GM12892 (cell line): ENCODE measurements at places on chromosomes 2 and 18.

- no peak for DNase-seq
Observed at GRCh38 chr2:20080839-20081415, 29.5 kb upstream of the LAPTM4A start.

GRCh38 chr18:26503382-26503781 lies 45.0 kb downstream of the KCTD1 start:
- no peak for DNase-seq

DNA sequence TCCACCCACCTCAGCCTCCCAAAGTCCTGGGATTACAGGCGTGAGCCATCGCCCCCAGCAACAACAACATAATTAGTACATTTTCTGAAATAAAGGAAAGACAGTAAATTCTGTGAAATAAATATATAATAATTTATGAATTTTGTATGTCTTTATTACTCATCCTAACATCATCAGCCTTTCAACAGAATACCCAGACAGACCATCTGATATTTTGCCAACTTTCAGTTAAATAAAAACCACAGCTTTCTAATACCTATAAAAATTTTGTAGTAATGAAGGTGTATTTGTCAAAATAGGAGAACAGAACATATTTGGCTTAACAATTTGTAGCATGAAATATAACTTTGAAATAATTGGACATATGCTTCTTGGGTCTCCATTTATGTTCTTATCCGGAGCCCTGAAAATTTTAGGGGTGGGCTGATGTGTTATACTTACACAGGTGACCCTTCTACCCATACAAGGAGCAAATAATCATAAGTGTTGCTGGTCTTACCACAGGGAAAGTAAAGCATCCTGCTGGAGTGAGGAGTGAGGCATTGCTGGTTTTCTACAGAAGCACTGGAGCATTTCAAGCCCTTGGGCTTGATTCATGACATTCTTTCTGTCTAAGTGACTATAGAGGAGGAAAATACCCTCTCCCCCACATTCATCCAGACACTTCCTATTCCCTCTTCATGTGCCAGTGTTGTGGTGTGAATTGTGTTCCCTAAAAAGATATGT lies 99.3 kb downstream of the SPOPL start:
- DNase-seq: no peak

- no peak for DNase-seq
Observed at GRCh38 chr2:31505111-31505510, 75.6 kb downstream of the SRD5A2 start.

GRCh38 chr2:178522950-178523595 lies 42.8 kb downstream of the PLEKHA3 start:
- DNase-seq: peak; percentile 47

DNA sequence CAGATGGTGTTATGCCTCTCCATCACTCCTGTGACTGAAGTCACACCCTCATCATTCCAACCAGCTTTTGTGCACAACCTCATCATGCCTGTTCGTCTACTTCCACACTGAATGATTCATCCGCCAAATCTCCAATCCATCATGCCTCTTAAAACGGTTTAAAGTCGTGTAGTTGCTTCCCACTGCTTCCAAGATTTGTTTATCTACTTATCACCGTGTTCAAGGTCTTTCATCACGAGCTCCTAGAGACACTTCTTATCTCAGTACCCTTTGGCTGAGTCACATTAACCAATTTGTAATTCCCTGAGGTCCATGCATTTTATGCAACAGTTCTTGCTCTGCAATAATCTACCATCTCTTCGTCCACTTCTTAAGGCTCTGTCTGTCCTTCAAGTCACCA lies 592.3 kb upstream of the ID2 start:
- no peak for DNase-seq

DNA sequence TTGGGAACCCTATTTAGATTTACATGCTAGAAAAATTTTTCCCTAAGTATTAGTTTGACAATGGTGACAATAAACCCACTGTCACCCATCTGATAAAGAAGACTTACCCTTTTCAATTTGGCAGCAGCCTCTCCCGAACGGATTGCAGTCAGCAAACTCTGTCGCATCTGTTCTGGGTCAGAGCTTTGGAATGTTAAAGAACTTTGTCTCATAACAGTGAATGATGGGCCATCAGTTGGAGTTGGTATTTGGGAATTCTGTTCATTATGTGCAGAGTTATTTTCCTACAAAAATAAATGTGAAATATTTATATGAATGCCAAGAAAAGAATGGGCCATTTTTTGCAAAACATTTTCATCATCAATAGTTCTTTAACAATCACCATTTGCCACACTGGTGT lies 70.8 kb upstream of the GRB14 start:
- DNase-seq: no peak

- DNase-seq: no peak
Observed at GRCh38 chr2:114714313-114714712, 271.9 kb downstream of the DPP10 start.

DNA sequence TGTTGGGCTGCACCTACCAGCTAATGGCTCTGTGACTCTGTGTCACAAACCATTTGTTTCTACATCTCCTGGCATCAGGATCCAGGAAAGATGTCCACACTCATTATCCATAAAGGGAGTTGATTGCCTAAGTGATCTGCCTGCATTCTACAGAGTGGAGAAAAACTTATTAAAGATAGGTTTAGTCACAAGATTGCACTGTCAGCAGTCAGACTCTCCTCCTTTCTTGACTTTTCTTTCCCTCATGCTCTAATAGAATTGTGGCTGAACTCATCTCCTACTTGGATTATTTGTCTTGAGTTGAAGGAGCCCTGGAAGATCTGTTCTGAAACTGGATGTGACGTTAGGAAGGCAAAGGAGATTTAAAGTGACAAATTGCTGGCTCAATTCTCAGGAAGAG lies 152.7 kb downstream of the SLC8A1 start:
- no peak for DNase-seq

DNA sequence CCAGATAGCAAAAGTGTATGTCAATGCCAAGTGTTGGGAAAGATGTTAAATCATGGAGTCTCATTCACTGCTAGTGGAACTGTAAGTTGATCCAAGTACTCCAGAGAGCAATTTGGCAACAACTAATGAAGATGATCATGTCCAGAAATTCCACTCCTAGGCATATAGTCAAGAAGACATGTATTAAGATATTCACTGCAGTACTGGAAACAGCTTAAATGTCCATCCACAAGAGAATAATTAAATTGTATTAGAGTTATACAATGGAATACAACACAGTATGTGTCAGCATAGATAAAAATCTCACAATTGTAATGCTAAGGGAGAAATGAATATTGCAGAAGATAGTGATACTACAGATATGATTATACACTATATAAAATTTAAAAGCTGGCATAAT lies 15.2 kb upstream of the LBH start:
- DNase-seq: no peak

GRCh38 chr18:6732952-6733351 lies 3.4 kb downstream of the ARHGAP28 start:
- no peak for DNase-seq

DNA sequence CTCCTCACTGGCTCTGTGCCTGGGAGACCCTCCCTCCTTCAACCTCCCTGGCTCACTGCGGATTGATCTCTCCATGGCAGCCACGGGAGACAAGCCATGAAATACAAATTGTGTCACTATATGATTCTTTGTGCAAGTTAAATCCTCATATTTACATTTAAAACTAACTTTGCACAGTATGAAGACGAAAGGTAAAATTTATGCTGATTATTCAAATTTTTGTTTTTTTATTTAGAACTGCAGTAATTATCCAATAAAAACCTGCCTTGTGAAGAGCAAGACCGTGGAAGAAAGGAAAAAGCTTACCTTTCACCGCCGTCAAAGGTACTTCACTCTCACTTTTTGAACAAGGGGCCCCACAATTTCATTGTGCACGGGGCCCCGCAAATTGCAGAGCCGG lies 436.9 kb downstream of the EIPR1 start:
- DNase-seq: no peak

GRCh38 chr2:197233473-197233872 lies 77.1 kb downstream of the ANKRD44 start:
- no peak for DNase-seq

GRCh38 chr2:164903204-164903603 lies 52.1 kb downstream of the SLC38A11 start:
- DNase-seq: no peak
